ENCODE measurements at places on chromosomes 6 and 20.
A peak's percentile ranks its signal among the peaks of the same experiment; 100 is the strongest.

GRCh38 chr6:25065666-25066065 lies 129.9 kb upstream of the RIPOR2 start:
- DNase-seq = no peak

DNA sequence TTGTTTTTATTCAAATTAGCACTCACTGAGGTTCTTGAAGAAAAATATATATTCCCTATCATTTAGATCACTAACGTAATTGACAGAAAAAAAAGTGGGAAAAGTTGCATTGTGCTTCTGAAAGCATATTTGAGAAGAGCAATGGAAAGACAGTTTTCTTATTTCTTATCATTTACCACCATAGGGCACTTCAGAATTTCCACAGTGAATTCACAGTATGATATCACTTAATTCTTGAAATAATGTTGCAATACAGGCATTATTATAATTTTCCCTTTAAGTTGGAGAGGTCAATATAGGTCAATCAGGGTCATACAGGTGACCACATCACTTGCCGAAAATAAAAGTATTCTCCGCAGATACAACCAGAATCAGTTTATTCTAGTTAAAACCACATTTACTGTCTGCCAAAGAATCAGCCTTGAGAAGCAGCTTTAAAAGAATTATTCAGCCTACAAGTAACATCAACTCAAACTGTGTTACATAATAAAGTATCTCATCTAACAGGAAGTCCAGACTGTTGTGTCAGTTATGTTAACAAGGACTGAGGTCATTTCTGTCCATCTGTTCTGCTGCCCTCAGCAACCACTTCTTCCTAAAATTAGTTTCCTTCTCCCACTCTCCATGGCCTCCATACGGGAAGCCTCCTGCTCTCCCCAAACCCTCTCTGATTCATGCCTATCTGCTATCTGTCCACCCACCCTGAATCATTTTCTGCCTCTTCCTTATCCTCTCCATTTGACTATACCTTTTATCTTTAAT lies 121.2 kb downstream of the SIM1 start:
- DNase-seq = no peak

- DNase-seq = no peak
These were observed 143.6 kb downstream of the RCAN2 start for GRCh38 chr6:46347669-46348068.

DNA sequence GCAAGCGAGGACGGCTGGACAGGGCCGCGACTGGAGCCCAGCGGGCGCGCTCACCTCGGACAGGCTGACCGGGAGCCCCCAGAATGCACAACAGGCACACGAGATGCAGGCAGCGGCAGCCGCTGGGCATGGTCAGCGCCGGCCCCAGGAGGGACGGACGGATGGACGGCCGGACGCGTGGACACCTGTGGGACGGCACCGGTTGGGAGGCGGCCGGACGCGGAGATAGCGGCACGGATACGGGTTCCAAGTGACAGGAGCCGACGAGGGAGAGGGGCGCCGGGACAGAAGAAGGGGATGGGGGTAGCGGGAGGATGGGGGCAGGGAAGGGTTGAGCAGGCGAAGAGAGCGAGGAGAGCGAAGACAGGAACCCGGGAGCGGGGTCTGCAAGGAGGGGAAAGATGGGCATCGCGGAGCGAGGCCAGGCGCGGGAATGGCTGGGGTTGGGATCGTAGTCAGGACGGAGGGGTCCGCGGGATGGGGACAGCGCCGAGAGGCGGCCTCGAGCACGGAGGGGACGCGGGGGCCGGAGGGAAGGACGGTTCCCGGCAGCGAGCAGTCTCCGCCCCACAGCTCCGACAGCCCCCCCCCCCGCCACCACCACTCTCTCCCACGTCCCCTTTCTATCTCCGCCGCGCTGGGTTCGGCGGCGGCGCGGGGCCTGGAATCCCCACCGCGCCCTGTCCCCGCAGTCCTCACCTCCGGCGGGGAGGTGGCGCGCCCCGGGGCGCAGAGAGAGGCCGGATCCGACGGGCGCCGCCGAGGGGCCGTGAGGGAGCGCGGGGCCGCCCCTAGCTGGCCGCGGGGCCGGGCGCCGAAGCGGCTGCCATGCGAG lies 435 bp downstream of the DLK2 start:
- DNase-seq = peak; percentile 89

- no peak for DNase-seq
These were observed 334.1 kb upstream of the CITED2 start for GRCh38 chr6:139708337-139709199.

GRCh38 chr20:24842918-24843715 lies 106.0 kb upstream of the CST7 start:
- DNase-seq = peak; percentile 67

DNA sequence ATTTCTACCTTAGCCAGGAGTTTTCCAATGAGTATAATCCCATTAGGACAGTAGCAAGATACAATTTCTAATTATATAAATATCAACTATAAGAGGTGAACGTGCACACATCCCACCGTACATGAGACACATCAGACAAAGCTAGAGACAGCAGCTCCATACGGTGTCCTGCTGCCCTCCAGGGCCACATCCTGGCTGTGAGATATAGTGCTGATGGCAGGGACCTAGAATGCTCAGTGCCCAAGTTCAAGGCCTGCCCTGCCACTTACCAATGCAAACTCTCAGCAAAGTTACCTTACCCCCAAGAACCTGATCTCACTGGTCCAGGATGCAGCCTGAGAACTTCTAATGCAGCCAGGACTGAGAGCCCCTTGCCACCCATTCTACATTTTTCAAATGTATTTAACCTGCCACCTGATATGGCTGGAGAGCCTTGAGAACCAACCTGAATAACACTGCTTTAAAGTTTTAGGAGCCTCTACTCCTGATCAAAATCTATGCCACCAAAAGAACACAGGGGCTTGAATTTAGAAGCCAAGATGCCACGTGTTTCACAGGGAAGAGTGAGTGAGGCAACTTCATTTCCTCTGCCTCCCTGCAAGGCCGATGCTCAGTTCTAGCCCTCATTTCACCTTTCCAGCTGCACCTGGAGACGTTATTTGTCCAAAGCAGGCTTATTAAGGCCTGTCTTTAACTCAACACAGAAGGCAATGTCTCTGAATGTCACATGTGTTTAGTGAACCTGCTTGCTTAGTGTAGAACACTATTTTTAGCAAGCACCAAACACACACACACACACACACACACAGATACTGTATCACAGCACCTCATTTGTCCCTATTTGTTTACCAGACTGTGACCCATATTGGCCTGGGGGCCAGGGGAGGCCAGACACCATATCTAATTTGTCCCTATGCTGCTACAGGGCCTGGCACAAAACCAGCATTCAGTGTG lies 6.1 kb downstream of the NFATC2 start:
- DNase-seq = no peak

GRCh38 chr20:61556673-61557072 lies 304.6 kb downstream of the CDH4 start:
- DNase-seq = no peak

DNA sequence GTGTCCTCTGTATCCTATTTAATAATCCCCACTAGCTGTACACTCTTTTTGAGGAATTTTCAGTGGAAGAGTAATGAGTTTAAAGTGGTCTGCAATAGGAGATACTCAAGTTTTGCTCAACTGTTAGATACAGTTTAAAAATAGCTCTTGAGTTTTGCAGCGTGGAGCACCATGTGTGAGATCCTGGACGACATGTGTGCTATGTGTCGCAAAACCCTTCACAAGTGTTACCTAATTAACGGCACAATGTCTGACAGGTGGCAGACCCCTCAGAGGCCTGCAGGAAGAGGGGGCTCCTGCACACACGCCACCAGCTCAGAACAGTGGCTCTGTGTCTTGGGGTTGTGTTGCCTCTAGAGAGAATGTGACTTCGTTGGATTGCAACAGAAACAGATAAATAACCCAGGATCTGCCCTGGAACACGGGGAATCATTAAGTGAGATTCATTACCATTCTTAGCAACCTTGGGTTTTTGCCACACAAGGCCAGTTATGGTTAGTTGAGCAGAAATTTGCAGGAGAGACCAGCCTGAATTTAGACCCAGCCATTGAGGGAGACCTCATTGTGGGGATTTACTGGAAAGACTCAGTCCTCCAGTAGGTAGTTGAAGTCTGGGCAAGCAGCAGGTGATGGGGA lies 73.8 kb downstream of the SASH1 start:
- no peak for DNase-seq

DNA sequence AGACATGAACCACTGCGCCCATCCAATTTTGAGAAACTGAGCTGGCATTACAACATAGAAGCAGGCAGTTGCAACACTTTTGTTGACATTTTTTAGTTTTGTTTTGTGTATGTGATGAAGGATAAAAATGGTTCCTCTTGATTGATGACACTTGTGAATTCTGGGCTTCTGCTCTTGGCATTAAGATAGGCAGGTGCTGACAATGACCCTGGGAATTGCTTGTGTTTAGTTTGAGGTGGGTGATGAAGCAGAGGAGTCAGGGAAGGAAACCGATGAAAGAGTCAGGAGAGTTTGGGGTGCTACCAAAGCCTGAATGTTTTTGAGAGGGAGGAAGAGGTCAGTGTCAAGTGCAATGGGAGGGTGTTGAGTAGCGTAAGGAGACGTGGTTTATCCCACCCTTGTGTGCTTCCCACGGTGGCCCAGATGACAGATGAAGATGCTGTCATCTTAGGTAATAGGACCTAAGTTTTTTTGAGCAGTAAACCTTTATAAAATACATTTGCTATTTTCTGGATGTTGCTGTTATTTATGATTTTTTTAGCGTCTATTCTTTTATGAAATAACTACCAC lies 19.4 kb downstream of the CDS2 start:
- no peak for DNase-seq

- no peak for DNase-seq
These were observed 452.3 kb downstream of the HTR1B start for GRCh38 chr6:77010931-77011542.

GRCh38 chr6:169789146-169789943 lies 37.9 kb downstream of the ERMARD start:
- no peak for DNase-seq

- DNase-seq = no peak
These were observed 272.4 kb downstream of the GMDS start for GRCh38 chr6:1972962-1973361.

DNA sequence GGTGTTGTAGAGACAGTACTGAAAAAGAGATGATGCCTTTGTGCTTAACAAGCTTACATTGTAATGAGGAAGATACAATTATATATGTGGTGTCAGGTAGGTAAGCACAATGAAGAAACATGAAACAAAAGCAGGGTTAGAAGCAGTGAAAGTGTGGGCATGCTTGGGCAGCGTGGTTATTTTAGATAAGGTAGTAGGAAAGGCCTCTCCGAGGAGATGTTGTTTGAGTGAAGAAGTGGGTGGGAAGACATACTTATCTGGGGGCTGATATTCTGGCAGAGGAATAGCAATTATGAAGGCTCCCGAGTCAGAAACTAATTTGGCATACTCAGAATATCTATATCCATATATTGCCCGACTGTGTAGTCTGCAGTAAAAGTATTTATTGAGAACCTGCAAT lies 4.7 kb downstream of the CDKAL1 start:
- no peak for DNase-seq

DNA sequence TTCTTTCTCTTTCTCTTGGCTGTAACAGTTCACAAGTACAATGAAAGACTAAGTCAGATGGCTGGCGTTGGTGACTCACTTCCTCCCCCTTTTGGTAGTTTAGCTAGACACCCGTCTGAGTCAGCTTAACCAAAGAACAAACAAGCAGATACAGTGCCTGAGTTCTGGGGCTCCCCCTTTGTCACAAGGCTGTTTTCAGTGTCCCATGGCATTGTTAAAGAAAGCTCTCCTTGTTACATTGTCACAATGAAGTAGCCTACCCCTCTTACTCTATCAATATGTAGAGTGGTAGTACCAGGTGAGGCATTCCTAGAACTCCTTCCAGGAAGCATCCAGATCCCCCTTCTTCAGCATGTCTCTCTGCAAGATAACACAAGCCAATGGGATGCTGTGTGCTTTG lies 38.6 kb downstream of the KIAA0408 start:
- DNase-seq = peak; percentile 81

- peak; percentile 63 for DNase-seq
These were observed 11.3 kb upstream of the TFAP2A start for GRCh38 chr6:10425975-10426780.

GRCh38 chr20:38331245-38331644 lies 15.0 kb upstream of the LBP start:
- no peak for DNase-seq

DNA sequence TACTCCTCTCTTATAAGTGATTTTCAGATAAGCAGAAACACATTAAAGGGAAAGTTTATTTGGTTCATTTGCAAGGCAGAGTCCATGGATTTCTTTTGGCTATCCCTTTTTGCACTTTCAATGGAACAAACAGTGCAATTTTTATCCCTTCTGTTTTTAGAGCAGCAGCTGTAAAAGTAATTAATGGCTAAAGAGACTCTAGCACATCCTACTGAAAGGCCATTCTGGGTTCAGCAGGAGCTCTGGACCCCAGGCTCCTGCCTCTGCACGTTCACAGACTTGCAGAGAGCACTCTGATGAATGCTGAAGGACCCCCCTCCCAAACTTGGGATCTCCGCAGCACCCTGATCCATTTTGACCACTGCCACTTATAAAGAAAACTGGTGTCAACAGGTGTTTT lies 40.3 kb upstream of the PDE7B start:
- no peak for DNase-seq

DNA sequence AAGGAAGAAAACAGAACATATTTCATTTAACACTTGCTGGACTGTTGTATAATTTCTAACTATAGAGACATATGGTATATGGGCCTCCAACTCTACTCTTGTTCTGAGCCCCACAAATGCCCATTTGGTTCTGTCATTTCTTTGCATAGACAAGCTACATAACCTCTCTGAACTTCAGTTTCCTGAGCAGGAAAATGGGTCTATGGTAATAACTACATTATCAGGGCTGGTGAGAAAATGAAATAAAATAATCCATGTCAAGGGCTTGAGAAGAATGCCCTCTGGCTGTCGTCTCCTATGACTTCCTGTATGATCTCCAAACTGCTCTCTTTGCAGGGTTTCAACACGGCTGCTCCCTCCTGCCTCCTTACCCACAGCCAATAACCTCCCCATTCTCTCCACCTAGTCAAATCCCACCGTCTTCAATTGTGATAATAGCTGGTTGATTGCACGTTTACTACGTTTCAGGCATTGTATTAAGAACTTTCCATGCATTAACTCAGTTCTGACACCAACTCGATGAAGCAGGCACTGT lies 12.0 kb downstream of the ZCCHC3 start:
- no peak for DNase-seq

Measured in GM20000 (cell line).